Mesenteric fat pad (tissue), 1 donor: ENCODE measurements at places on chromosomes 7 and 10. TPM values are rescaled to one million over a fixed set of nuclear protein-coding genes. Genes with fewer than 3 reads are reported as not detected.

DNA sequence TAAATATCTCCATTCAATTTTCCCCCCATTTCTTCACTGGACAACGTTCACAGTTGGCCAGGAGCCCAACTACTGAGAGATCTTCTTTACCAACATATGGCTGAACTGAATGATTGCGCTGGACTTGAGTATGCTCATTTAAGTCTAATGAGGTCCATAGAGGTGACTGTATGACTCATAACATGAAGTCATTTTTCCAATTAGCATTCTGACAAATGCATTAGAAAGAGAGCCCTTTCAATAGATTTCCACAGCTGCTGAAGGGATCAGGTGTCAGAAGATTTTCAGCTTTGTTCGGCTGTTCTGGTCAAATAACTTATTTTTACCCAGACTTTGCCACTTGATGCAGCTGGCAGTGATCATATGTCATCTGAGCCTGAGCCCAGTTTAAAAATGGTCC lies 438.0 kb downstream of the ETV1 start:
- no peak for DNase-seq

The OR13A1 gene
- not detected for total RNA-seq

DNA sequence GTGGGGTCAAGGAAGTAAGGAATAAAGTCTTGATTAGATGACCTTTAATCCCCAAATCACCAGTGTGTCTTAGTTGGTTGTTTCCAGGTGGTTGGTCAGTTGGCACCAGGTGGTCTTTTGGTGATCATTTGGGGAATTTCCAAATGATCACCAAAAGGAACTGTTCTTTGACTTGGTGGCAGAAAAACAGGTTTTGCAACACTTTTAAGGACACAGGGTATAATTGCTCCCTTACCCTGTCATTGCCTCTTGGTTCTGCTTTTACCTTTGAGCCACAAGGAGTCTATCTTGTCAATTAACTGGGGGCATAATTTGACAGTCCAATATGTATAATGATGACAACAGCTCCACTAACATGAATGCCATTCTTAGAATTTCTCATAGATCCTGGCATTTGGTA lies 104.2 kb downstream of the ADK start:
- no peak for DNase-seq

- no peak for DNase-seq
These were observed 24.6 kb downstream of the SLK start for GRCh38 chr10:103991393-103992128.

- no peak for DNase-seq
These were observed 218.4 kb downstream of the GRM8 start for GRCh38 chr7:127034186-127034806.

- DNase-seq = no peak
These were observed 239.9 kb downstream of the ADRA2A start for GRCh38 chr10:111316722-111317212.

GRCh38 chr10:76201962-76202361 lies 770.5 kb downstream of the LRMDA start:
- no peak for DNase-seq

DNA sequence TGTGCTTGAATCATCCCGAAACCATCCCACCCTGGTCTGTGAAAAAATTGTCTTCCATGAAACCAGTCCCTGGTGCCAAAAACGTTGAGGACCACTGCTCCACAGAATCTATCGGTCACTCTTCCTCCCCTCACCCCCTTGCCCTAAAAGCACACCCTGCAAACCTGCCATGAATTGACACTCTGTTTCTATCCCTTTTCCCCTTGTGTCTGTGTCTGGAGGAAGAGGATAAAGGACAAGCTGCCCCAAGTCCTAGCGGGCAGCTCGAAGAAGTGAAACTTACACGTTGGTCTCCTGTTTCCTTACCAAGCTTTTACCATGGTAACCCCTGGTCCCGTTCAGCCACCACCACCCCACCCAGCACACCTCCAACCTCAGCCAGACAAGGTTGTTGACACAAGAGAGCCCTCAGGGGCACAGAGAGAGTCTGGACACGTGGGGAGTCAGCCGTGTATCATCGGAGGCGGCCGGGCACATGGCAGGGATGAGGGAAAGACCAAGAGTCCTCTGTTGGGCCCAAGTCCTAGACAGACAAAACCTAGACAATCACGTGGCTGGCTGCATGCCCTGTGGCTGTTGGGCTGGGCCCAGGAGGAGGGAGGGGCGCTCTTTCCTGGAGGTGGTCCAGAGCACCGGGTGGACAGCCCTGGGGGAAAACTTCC lies 784 bp upstream of the SERPINE1 start:
- peak; percentile 92 for DNase-seq

DNA sequence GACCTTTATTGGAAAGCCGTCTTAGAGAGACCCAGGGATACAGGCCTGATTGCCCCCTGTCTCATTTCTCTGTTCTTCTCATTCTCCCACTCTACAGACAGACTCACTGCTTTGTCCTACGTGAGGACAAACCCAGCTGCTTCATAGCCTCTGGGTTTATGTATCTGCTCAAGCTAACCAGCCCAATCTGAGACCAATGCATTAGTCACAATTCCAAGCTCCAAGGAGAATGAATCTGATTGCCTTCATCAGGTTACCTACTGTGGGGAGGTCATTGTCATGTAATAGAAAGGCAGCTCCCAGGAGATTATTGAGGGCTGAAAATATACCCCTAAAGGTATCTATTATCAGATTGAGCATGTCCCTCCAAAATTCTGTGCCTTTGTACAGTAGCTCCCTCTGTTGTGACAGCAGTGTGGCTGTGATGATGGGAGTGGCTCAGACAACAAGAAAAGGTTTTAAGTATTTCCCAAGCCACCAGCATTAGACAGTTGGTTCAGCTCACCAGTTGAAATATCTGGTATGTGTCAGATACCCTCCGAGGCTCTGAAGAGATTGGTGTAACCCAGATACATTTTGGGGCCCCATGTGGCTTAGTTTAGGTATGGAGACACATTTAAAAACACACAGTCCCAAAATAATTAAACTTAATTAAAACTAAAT lies 123.1 kb upstream of the EEPD1 start:
- DNase-seq = no peak

The COL13A1 gene
- not detected for total RNA-seq

- no peak for DNase-seq
These were observed 85.5 kb downstream of the SLC25A13 start for GRCh38 chr7:96236198-96237039.

The MYPN gene
- not detected for total RNA-seq

- no peak for DNase-seq
These were observed 92.1 kb downstream of the CYP51A1 start for GRCh38 chr7:92042056-92042737.

GRCh38 chr7:94433224-94433623 lies 38.5 kb downstream of the COL1A2 start:
- DNase-seq = no peak

- DNase-seq = no peak
These were observed 185.6 kb downstream of the C7orf25 start for GRCh38 chr7:42726066-42726785.

DNA sequence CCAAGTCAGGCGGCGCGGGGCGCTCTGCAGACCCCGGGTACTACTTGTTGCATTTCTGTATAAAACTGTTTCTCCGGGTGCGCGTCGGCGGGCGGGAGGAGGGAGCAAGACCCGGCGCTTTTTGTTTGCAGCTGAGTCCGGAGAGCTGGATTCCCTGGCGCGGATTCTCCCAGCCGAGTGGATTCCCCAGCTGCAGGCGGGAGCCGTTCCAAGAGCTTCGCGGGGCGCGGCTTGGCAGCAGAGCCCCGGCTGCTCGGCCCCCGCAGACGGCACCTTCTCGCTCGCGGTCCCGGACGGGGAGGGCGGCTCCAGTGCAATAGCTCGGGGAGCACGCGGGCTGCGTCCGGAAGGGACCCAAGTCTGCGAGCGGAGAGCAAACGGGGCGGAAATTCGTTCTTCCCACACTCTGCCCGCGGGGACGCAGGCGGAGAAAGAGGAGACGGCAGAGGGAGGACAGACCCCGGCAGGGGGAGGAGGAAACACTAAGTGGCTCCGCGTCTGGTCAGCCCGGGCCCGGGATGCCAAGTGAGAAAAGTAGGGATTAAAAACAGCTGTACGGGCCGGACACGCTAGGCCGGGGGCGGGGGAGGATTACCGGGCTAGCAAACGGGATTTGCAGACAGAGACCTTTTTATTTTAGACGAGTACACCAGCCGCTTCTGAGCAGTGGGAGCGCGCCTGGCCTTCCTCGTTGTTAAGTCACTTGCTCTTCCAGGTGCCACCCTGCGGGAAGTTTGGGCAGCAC lies at the start of gene TRIL:
Gene TRIL, minus strand, starts transcription at position 96 of the 745 bp plus-strand sequence. CDS start 284 bp downstream, outside the sequence.
- peak; percentile 90 for DNase-seq

DNA sequence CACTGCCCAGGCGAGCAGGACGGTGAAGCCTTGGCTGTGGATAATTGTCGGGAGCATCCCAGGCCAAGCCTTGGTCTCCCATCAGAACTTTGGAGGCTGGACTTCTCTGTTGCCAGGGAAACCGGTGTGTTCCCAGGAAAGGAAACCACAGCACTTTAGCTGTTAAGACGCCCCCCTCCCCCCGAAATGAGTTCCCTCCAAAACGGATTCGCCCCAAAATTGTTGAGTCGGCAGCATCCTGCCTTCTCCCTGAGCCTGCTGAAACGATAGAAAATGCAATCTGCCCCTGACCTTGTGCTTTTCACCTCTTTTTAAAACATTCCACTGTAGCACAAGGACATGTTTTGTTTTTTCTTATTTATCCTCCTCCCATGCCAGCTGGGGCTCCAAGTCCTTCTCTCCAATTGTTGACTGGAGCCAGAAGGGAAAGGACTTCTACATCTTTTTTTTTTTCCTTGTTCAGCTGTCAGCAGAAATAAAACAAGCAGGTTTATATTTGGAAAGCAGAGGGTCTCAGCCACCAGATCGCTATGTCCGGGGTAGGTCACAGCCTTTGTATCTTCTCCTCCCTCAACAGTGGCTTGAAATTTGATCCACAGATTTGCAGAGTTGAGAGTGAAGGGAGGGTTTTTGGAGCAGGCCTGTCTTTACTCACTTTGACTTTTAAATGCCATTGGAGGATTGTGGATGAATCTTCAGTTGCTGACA lies 116.5 kb downstream of the ZMIZ1 start:
- no peak for DNase-seq

DNA sequence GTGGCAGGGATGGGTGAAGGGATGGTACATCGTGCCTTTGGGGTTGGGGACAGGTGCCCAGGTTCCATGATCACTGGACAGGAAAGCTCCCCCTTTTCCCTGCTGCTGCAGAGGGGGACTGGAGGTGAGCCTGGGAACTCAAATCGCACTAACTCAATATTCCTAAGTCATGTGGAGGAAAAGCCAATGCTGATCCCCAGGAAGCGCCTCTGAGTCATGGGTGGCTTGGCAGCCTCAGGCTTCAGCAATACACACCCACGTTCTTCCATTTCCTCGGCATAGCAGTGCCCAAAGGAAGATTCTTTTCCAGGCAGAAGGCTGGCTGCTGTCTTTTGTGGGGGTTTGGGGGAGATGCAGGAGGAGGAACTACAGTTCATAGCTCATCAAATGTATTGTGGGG lies 165.8 kb downstream of the CCDC3 start:
- peak; percentile 60 for DNase-seq

DNA sequence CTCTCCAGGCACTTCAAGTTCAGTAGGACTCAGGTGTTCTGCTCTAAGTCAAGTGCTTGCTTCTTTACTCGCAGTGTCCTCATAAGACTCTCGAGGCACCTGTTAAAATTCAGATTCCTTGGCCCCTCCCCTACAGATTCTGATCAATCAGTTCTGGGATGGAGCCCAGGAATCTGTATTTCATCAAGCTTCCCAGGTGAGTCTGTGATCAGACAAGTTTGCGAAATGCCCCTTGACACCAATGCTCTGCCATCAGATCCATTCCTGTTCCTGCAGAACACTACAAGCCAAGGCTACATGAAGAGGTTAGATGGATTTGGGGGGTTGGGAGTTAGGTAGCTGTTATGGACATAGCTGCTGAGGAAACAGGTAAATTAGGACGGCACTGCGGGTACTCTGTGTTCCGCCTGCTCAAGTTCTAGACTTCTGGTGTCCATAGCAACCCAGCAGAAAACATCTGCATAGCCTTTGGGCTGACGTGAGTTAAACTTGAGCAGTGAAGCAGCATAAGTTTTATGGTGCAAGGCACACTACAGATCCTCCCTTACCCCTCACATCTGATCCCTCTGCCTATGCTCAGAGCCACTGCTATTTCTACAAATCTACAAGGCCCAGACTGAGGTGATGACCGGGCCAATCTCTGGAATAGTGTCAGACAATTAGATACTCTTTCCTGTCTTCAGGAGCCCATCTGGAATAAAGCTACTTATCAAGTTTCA lies 6.8 kb upstream of the NCOA4 start:
- no peak for DNase-seq

The PRKG1 gene
- total RNA-seq = 12.9 TPM

- DNase-seq = no peak
These were observed 141.1 kb downstream of the CCSER2 start for GRCh38 chr10:84469470-84469869.

DNA sequence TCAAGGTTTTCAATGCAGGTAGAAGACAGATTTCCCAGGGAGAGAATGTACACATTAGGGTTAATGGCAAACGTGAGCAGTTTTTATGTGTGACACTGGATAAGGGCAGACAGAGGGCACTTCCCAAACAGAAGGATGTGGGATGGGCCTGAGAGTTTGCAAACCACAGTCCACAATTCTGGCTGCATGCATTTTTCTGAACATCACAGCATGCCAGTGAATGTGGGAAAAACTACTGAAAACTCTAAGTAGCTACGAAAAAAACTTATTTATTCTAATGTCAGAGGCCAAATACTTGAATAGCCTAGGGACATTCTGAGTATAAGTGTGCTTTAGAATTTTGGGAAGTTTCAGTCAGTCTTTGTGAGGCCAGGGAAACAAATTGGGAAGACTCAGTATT lies 145.9 kb downstream of the NRCAM start:
- DNase-seq = no peak
